Lung microvascular endothelial cell (primary cell): ENCODE measurements at places on chromosomes 16 and 17.

- DNase-seq: no peak
Observed at GRCh38 chr16:83850947-83851346, 43.2 kb downstream of the HSBP1 start.

DNA sequence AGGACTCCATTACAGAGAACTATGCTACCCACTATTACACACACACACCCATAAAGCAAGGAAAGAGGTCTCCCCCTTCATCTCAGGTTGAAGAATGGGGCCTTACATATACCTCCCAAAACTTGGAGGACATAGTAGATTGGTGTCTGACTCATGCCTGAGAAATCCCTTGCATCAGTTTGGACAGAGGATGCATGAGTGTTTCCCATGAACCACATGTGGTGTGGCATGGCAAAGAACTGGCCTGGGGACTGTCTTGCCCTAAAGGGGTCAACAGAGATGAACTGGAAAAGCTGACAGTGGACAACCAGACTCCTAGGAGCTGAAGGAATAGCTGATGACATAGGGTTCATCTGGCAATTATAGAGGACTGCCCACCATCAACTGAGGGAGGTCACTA is 54.0 kb downstream of the DYNLRB2 start:
- DNase-seq: no peak

- DNase-seq: no peak
Observed at GRCh38 chr16:13324851-13325250, 423.5 kb downstream of the SHISA9 start.

GRCh38 chr16:71276589-71277334 is 12.4 kb downstream of the CMTR2 start:
- DNase-seq: no peak

GRCh38 chr16:50944436-50944835 is 202.6 kb downstream of the CYLD start:
- no peak for DNase-seq

DNA sequence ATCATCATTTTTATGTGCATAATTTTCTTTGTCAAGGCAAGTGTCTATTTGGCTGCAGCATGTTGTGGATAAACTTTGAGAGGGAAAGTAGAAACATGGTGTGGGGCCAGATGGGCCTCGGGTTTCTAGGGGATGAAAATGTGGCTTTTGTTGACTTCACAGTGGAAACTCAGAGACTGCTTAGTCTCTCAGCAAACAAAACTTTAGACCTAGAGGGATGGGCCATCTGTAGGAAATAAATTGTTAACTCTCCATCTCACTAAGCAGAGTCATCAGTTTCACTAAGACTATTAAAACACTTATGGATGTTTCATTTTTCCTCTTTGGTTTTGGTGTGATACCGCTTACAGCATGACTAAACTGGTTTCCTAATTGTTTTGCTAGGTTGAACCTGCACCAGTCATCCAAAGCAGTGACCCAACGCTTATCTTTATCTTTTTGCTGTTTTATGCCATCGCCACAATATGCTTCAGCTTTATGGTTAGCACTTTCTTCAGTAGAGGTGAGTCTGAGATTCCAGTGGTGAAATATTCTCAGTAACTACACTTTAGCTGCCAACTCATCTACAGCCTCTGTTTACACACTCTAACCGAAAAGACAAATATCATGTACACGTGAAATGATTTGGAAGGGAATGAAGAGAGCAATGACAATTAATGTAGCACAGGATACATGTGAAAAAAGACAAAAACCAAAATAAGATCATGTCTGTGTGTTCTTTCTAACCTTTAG is 60.6 kb upstream of the CRYM start:
- no peak for DNase-seq

GRCh38 chr17:6046431-6046830 is 23.7 kb upstream of the WSCD1 start:
- no peak for DNase-seq

DNA sequence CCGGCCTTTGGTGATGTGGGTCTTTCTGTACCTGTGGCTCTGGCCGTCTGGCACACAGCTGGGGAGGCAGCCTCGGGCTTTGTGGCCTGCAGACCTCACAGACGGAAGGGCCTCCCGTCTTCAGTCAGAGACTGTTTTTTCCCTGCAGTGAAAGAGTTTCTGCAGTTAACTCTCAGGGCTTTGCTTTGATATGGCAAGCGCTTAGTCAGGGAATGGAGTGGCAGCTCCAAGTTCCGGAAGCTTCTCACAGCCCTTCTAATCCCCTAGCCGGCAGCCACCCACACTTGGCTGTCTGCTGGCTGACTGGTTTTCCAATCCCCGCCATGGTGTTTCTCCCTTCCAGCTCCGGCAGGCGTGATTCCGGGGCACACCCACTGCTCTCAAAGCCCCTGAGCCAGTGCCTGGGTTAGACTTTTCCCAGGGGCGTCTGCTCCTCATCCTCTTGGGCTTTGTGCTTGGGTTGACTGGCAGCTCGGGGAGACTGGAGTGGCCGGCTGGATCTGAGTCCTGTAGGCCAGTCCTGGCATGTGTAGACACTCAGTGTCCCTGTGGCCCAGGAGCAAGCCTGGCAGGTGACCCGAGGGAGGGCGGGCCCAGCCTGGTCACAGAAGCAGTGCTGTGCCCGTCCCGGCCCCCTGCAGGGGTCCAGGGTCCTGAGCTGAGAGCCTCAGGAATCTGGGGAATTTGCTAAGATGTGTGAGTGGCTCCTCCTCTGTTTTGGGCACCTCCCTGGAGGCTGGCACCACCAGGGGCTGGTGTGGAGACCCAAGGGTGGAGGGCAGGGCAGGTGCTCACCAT is 29.9 kb downstream of the BAIAP2 start:
- peak; percentile 45 for DNase-seq

GRCh38 chr17:83183145-83183948 is 103.9 kb downstream of the METRNL start:
- DNase-seq: no peak

DNA sequence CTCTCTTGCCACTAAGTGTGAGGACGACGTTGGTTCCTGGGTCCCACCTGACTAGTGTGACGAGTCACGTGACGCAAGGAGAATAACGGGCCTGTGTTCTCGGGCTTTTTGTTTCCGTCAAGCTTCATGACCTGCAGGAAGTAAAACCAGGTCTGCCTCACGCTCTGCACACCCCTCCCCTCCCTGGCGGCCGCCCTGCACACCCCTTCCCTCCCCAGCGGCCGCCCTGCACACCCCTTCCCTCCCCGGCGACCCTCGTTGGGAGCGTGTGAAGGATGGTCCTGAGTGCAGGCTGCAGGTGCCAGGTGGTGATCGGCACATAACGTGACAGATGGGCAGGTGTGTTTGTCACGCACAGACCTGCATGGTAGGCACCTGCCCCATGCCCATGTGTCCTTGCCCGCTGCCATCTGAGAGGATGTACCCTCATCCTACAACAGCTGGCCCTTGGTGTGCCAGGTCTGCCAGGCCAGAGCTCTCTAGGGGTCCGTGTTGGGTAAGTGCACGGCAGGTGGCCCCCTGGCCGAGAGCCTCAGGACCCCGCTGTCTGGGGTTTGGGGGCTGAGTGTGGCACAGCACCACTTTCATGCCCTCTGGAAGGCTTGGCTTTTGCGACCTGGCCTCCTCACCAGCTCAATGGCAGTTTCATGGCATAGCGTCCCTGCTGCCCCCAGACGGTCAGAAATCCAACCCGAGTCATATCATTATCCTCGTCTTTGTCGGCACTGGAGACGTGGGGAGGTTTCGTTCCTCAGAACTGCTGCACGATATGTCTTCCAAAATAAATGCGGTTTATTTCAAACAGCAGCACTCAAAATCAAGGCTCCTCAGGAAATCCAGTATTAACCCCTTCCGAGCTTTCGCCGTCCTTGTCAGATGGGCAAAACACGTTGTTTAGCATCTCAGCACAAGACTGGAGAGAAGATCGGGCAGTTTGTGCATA is 191.8 kb upstream of the CHMP6 start:
- no peak for DNase-seq

DNA sequence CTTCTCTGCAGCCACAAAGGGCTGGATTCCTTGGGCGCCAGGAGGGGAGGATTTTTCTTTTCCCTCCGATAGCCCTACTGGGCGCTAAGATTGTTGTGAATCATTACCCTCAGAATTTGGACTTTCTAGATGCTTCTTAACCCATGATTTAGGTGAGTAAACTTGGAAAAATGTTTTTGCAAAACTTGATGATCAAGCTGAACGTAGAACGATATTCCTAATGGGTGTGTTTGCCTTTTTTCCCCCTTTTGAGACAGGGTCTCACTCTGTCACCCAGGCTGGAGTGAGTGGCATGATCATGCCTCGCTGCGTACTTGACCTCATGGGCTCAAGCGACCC is 43.8 kb downstream of the PGS1 start:
- no peak for DNase-seq

DNA sequence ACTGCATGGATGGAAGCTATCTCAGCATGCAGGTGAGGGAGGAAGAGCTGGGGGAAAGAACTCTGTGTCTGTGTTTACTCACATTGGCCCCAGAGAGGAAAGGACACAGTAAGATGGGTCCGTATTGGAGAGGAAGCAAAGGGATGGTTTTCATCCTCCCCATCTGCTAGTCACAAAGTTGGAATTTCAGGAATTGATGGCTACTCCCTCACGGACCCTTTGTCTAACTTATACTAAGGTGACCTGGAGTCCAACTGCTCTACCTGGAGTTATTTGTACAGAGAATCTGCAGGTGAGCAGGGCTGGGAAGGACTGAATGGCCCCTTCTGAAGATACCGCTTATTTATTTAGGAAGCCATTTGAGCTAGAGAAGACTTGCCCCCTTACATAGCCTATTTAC is 55.1 kb downstream of the WNT3 start:
- DNase-seq: no peak

GRCh38 chr17:32396343-32396742 is 46.4 kb downstream of the ZNF207 start:
- no peak for DNase-seq

- peak; percentile 27 for DNase-seq
Observed at GRCh38 chr16:19666477-19666876, 51.5 kb downstream of the KNOP1 start.

GRCh38 chr16:67562918-67563707 is 787 bp downstream of the CTCF start:
- peak; percentile 71 for DNase-seq

GRCh38 chr17:6502871-6503509 is 53.4 kb downstream of the PITPNM3 start:
- no peak for DNase-seq

DNA sequence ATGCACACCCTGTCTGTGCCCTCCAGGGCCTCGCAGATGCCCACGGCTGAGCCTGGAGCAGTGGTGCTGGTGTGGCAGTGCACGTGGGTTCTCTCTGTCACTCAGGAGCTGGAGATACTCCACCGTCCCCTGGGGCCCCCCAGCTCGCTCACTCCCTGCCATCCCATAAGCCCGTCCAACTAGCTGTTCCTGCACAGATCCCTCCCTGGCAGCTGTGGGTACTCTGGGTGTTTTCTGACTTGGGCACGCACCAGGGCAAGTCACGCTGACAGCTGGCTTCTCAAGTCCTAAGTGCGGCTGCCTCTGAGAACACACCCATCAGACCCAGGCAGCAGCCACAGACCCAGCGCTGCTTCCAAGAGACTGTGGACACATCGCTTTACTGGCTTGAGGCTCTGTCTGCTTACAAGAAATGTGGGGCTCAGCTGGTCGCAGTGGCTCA is 25.4 kb upstream of the ITGB4 start:
- DNase-seq: no peak

- no peak for DNase-seq
Observed at GRCh38 chr17:18320301-18320700, 5.2 kb downstream of the SMCR8 start.

DNA sequence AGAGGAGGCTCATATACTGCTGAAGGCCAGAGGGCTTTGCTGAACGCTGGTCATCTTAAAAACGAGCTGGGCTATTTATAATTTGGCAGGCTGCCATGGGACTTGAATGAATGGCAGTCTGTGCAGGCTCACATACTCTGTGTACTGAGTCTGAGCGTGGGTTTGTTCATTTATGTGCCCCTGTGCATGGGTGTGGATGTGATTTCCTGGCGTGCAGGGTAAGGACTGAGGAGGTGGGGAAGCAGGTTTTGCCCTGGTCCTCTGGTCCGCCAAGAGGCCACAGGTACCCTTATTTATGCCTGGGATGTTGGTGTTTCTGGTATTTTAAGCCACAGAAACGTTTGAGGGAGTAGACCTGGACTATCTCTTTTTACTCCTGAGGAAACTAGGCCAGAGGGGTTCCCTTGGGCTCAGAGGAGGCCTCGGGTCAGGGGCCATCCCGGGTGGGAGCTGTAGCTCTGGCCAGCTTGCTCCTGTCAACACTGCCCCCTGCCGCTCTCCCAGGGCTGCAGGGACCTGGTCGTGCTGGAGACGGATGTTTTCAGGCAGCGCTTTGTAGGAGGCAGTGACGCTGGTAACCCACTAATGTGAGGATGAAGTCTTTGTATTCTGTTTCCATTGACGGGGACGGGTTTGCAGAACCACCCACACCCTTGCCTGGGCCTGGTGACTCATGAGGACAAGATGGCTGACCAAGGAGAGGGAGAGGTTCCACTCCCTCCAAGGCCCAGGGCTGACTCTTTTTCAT is 184.4 kb downstream of the MSI2 start:
- DNase-seq: peak; percentile 77

GRCh38 chr17:14471052-14471451 is 170.2 kb downstream of the HS3ST3B1 start:
- DNase-seq: no peak

DNA sequence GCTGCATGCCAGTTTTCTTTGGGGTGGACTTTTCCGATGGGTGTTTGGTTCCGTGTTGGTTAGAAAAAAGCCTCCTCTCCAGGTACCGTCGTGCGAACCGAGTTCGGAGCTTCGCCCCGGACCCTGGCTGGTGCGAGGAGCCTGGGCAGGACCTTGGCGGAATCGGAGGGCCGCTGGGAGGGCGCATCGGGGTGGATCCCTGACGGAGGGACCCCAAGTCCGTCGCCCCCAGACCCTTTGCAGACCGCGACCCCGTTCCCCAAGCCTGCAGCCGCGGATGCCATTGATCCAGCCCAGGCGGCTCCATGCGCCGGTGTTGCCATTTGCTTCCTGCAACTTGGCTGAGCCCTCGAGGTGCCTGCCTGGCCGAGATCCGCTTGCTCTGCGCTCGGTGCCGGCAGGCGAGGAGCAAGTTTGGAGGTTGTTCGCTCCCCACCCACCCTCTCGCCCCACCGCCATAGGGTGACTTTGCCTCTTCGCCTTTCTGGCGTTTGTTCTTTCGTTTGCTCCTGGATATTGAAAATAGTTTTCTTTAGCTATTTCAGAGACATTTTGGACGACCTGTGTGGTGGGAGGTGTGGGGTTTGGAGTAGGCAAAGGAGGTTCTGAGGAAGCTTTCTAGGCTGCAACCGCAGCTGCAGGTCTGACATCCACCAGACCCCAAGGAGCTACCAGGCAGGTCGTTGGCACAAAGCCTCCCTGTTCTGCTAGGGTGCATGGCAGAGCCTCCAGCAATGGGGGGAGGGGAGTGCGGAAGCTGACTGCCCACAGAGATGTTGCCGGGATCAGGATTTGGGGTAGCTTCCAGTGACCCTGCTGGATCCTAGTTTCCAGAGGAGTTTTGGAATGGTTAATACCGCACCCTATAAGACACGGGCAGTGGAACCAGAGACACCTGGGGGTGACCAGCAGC is 58.2 kb downstream of the RAP1GAP2 start:
- no peak for DNase-seq

GRCh38 chr16:58026139-58026704 is 668 bp downstream of the MMP15 start:
- DNase-seq: peak; percentile 64
